ENCODE measurements at places on chromosomes 1 and 21.

- no peak for DNase-seq
These were observed 83.6 kb upstream of the FOXD3 start for GRCh38 chr1:63238721-63239120.

DNA sequence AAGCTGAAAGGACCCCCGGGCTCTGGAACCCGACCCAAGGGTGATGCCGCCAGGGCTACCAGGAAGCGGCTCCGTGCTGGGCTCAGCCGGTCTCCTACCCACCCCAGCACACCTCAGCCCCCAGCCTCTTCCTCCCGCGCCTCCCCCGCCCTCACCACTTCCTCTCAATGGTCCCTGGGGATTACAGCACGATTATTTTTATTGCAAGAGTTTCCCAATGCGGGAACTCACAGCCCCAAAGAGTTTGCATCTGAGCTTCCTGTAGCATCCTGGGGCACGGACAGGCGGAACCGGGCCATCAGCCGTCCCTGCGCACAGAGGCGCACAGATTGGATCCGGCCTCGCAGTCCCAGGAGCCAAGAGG lies 8.7 kb upstream of the SLX9 start:
- no peak for DNase-seq

- DNase-seq, result peak; percentile 5
These were observed 207.9 kb upstream of the C1orf87 start for GRCh38 chr1:60281360-60281932.

DNA sequence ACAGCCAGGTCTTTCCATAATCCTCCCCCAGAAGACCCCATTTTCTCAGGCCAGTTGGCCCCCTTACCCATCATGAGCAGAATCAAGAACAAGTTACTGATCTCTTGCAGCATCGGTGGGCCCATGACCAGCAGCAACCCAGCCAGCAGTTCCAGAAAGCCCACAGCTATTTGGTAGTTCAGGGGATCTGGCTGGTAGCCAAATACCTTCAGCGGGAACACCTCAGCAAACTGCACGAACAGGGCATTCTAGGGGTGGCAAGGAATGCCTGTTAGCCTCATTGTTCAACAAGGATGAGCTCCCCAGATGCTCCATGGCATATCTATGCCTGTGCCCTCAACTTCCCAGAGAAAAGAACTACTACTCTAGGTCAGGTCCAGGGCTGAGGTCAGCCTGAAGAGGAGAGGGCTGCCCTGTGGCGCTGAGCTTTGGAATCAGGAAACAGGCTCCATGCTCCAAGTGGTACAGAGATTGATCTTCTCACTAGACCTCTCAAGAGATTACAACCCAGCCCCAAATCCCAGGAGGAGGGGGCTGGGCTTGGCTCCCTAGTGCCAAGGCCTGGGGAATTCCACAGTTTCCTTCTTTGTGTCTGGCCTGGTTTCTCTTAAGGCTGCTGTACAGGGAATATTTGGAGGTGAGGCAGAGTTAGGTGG lies 1.3 kb downstream of the TMEM35B start:
- no peak for DNase-seq

DNA sequence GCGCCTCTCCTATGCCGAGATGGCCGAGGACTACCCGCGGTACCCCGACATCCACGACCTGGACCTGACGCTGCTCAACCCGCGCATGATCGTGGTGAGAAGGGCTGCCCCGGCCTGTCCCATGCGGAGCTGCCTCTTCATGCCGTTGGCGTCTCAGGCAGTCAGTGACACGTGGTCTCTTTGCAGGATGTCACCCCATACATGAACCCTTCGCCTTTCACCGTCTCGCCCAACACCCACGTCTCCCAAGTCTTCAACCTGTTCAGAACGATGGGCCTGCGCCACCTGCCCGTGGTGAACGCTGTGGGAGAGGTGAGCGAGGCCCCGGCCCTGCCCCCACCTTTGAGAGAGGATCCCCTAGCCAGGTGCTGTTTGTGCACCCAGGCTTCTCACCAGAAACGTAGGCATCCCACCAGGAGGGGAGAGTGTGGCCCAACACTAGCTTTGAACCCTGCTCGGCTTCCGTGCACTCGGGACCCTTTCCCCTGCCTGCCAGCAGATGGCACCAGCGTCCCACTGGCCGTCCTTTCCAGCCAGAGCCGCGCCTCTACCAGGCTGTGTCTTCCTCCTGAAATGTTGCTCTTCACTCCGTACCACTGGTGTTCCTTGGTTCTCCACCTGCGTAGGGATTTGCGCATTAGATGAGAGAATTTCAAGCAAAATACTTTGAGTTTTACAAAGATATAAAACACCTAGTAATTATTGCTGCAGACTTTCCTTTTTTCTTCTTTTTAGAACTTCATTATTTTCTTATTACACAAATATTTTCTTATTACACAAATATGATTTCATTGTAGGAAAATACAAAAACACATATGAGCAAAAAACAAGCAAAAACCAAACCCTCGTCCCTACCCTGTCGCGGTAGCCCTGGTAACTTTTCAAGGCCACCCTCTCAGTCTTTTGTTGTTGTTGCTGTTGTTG lies 9.0 kb downstream of the NPPA start:
- DNase-seq, result peak; percentile 94

DNA sequence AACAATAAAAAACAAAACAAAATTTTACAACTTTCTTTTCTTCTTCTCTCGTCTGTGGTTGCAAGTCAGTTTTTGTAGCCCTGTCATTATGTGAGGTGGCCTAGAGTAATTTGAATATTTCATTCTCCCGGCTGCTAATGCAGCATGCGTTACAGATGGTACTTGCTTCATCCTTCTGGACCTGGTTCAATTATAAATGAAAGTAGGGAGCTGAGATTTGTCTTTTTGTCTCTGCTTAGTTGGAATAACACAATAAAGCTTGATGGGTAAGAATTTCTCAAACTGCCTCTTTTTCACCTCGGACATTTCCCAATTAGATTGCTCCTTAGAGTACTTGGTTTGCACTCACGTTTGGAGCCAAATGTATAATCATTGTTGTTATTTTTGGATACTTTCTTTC lies 201.6 kb downstream of the PBX1 start:
- DNase-seq, result no peak

- DNase-seq, result no peak
These were observed 18.5 kb upstream of the MTARC1 start for GRCh38 chr1:220768126-220768601.

DNA sequence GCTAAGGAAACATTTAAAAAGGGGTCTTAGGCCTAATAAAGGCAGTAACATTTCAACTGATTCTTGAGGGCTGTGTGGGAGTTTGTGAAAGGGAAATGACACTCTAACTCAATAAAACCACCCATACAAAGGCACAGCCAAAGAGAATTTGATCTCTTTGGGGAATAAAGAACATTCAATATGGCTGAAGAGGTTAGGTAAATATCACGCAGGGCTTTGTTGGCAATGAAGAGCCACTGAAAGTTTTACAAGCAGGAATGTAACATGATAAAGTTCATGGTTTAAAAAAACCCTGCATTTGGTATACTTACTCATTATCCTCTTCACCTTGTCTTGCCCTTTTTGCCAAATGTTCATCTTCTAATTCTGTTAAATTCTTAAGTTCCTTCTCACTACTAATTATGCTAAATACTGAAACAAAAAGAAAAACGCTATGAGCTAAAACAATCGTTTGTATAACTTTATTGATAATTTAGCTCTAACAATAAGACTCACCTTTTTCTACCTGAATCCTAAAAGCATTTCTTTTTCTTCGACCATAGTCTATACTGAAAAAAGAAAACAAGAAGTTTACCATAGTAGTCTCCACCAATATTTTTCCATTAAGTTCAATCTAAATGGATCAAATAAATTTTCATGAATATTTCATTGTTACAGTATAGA lies 12.5 kb downstream of the NVL start:
- DNase-seq, result no peak

DNA sequence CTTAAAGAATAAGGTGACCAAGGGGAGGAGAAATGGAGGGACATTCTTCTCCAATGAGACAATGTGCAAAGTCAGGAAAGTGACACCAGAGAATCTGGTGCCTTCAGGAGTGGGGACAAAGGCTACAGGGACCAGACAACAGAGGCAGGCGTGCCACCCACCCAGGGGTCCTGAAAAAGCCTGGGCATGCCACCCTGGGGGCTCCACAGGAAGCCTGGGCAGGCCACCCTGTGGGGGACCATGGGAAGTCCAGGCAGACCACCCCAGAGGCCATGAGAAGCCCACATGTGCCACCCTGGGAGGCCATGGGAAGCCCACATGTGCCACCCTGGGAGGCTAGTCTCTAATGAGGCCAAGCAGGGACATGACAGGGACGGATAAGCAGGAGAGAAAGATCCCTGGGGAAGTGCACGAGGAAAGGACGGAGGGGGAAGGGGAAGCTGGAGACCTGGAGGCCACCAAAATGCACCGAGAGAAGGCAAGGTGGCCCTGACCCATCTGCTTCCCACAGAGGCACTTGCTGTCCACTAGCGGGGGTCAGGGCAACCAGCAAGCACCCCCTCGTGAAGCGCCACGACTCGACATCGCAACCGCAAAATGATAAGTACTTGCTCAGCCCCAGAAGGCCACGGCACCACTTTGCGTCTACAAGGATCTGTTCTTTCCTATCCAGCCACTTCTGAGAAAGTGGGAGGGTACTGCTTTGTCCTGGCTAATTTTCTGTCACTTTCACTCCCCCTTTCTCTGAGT lies 7.2 kb upstream of the PDE9A start:
- DNase-seq, result no peak

DNA sequence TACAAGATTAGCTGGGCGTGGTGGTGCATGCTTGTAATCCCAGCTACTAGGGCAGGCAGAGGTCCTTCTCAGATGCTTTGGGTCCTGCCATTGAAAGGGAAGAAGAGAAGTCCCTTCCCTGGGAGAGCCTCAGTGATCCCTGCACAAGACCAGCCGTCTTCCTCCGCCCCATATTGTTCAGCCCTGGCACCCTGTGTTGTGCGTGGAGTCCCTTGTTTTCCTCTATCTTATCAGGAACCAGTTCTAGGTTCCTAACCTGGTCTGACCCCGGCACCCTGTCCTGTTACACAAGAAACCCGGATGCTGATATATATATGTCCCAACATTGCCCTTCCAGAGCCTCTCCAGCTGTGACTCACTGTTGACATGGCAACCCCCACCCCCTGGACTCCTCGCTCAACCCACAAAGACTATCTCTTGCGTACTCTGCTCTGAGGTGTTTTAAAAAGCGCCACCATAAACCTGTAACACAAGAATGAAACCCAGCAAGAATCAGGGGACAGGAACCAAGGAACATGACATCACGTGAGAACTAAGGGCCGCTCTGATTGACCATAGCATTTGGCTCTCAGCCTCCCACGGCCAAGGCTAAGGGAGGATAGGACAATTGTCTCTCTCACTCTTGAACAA lies 4.8 kb downstream of the MX2 start:
- no peak for DNase-seq

- peak; percentile 56 for DNase-seq
These were observed at the start of gene MAP10 for GRCh38 chr1:232805269-232806185. Gene MAP10 (plus strand): TSS chr1:232805416. CDS start chr1:232805450, 34 bp downstream.

- DNase-seq, result no peak
These were observed 63.2 kb downstream of the URB2 start for GRCh38 chr1:229689273-229689672.

DNA sequence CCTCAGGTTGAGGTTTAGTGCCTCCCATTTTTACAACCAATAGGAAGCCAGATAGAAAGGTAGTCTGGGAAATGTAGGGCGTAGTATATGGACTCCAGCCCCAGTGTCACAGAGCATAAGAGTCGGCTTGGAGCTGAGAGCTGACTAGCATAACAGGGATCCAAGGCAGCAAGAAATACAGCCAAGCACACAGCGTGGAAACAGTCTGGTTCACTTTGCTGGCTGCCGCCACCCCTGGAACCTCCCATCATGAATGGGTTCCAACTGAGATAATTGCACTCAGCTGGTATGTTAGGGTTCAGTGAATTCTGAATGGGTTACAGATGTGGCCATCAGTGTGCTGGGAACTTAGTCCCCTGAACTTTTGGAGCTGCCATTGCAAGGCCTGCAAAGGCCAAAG lies 76.7 kb upstream of the GPR88 start:
- DNase-seq, result no peak

- peak; percentile 94 for DNase-seq
These were observed at the start of gene CLSTN1 for GRCh38 chr1:9823943-9824701. Gene CLSTN1 (minus strand): TSS chr1:9823965. CDS start chr1:9823733, 232 bp downstream.

- no peak for DNase-seq
These were observed 128.9 kb downstream of the TYW3 start for GRCh38 chr1:74861867-74862266.

DNA sequence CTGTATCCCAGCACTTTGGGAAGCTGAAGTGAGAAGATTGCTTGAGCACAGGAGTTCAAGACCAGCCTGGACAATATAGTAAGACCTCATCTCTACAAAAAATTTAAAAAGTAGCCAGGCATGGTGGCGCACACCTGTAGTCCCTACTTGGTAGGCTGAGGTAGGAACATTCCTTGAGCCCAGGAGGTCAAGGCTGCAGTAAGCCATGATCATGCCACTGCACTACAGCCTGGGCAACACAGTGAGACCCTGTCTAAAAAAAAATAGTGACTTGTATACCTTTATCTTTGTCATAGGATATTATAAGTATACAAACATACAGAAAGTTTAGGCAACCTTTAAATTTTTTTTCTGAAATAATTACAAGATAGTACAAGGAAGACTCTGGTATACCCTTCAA lies 3.9 kb upstream of the FBXO28 start:
- no peak for DNase-seq

DNA sequence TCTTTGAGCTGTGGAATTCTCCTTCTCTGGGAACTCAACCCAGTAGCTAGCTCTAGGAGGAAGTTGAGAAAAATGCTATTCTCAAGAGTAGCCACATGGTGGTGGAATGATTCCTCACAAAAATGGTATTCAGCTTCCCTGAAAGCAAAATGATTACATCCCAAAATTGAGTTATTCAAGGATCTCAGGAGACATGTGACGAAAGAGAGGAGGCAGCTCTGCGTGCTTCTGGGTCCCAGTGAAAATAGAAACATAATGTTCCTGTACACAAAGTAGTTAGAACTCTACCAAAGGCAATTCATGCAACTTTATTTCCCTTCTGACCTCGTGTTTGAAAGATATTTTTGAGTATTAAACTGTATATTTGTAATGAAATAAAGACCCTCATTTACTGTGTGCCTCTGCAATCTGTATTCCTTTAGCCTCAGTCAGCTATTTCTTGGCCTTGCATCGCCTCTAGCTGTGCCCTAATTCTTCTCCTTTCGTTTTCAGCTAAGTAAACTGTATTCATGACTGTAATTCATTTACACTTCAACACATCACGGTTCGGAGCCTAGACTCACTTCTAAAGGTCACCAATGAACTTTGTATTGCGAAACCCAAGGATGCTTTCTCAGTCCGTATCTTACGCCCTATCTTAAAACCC lies 167.3 kb downstream of the FASLG start:
- DNase-seq, result no peak

GRCh38 chr1:6508816-6509189 lies 17.3 kb upstream of the PLEKHG5 start:
- DNase-seq, result no peak

GRCh38 chr21:32088471-32088870 lies 190.4 kb downstream of the MIS18A start:
- DNase-seq, result no peak

- no peak for DNase-seq
These were observed 43.7 kb upstream of the IPO9 start for GRCh38 chr1:201785291-201785690.

DNA sequence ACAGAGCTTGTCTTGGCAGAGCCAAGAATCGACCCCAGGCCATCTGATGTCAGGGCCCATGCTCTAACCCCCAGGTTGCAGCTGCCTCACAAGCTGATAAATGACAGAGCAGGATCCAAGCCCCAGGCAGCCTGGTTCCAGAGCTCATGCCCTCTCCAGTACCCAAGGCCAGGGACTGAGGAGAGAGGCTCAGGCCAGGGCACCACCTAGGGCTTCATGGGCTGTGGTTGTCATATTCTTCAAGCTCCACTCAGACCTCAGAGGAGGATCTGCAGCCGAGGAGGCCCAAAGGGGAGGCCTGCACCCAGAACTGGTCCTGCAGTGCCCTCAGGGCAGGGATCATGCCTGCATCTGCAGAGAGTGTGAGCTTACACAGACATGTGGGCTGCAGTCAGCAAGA lies 301.1 kb downstream of the MATN1 start:
- no peak for DNase-seq

Measured in GM12892 (cell line).